Progenitor cell of endocrine pancreas (in vitro differentiated cells): ENCODE measurements at places on chromosomes 3 and 15.

GRCh38 chr15:97386940-97387339 lies 573.6 kb upstream of the ARRDC4 start:
- H3K27ac ChIP-seq = no peak overlapping the region
- no peak overlapping the region for H3K4me3 ChIP-seq
- H3K27me3 ChIP-seq = peaks cover 11% of the 10 kb centered on the region
- H3K36me3 ChIP-seq = no peaks in the 10 kb centered on the region

DNA sequence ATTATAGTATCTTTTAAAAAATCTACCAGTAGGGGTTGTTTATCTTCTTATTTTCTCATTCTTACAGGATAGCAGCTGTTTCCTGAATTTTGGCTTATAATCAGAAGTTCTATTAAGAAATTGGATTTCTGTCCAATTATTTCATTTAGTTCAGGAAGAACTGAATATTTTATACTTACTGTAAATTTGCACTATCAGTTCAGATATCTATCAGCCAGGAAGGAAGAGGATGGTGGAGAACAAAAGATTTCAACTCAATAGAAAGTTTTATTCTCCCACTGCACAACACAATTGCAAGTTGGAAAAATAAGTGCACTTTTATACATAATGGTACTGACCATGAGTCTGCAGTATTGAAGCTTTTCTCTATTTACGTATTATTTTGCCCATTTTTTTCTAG lies 400.9 kb downstream of the PLOD2 start:
- H3K36me3 ChIP-seq = no peaks in the 10 kb centered on the region
- H3K27me3 ChIP-seq = no peaks in the 10 kb centered on the region
- no peak overlapping the region for H3K4me3 ChIP-seq
- no peaks in the 10 kb centered on the region for H3K4me1 ChIP-seq

GRCh38 chr15:43505738-43506137 lies 11.7 kb upstream of the MAP1A start:
- no peaks in the 10 kb centered on the region for H3K36me3 ChIP-seq
- no peak overlapping the region for H3K4me3 ChIP-seq
- H3K27me3 ChIP-seq = no peaks in the 10 kb centered on the region
- no peak overlapping the region for H3K27ac ChIP-seq

DNA sequence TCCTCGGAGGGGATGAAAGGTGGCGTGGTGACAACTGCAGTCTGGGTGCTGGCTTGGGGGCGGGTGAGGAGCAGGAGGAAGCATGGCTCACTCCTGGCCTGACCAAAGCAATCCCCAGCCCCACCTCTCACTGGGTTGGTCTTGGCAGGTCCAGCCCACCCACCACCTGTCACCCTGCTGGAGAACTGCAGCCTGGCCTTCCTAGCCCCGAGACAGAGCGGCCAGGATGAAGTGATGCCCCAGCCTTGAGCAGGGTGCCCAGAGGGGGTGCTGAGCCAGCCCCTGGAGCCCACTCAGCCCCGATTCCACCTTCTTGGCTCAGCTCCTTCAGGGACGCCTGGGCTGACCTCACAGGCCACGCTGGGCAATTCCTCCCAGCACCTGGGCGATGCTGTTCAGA lies 89.9 kb downstream of the IQSEC1 start:
- H3K36me3 ChIP-seq = peaks cover 3% of the 10 kb centered on the region
- H3K4me3 ChIP-seq = no peak overlapping the region
- H3K27ac ChIP-seq = no peak overlapping the region
- peaks cover 6% of the 10 kb centered on the region for H3K4me1 ChIP-seq
- peaks cover 6% of the 10 kb centered on the region for H3K27me3 ChIP-seq
- DNase-seq = no peak

GRCh38 chr3:425079-425478 lies 228.5 kb downstream of the CHL1 start:
- H3K4me1 ChIP-seq = no peaks in the 10 kb centered on the region
- DNase-seq = no peak
- H3K4me3 ChIP-seq = no peak overlapping the region

- H3K27me3 ChIP-seq = no peaks in the 10 kb centered on the region
- H3K36me3 ChIP-seq = peaks cover 7% of the 10 kb centered on the region
- H3K27ac ChIP-seq = no peak overlapping the region
- H3K4me3 ChIP-seq = no peak overlapping the region
Observed at GRCh38 chr3:101266071-101266470, 54.3 kb downstream of the IMPG2 start.

- peaks cover 4% of the 10 kb centered on the region for H3K4me1 ChIP-seq
- no peak overlapping the region for H3K4me3 ChIP-seq
Observed at GRCh38 chr3:143150071-143150470, 30.5 kb downstream of the CHST2 start.

DNA sequence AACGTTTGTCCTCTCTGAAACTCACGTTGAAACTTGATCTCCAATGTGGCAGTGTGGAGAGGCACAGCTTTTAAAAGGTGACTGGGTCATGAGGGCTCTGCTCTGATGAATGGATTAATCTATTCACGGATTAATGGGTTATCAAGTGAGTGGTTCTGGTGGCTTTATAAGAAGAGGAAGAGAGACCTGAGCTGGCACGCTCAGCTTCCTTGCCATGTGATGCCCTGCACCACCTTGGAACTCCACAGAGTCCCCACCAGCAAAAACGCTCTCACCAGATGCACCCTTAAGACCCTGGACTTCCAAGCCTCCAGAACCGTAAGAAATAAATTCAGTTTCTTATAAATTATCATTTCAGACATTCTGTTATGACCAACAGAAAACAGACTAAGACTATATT lies 2.6 kb downstream of the PPP1R2 start:
- H3K4me1 ChIP-seq = peaks cover 17% of the 10 kb centered on the region
- no peak for DNase-seq
- H3K27me3 ChIP-seq = peaks cover 19% of the 10 kb centered on the region
- no peak overlapping the region for H3K27ac ChIP-seq

GRCh38 chr3:53526704-53527055 lies 32.3 kb downstream of the CACNA1D start:
- H3K36me3 ChIP-seq = no peaks in the 10 kb centered on the region
- no peak overlapping the region for H3K27ac ChIP-seq
- no peak for DNase-seq
- no peaks in the 10 kb centered on the region for H3K27me3 ChIP-seq
- no peak overlapping the region for H3K4me3 ChIP-seq

DNA sequence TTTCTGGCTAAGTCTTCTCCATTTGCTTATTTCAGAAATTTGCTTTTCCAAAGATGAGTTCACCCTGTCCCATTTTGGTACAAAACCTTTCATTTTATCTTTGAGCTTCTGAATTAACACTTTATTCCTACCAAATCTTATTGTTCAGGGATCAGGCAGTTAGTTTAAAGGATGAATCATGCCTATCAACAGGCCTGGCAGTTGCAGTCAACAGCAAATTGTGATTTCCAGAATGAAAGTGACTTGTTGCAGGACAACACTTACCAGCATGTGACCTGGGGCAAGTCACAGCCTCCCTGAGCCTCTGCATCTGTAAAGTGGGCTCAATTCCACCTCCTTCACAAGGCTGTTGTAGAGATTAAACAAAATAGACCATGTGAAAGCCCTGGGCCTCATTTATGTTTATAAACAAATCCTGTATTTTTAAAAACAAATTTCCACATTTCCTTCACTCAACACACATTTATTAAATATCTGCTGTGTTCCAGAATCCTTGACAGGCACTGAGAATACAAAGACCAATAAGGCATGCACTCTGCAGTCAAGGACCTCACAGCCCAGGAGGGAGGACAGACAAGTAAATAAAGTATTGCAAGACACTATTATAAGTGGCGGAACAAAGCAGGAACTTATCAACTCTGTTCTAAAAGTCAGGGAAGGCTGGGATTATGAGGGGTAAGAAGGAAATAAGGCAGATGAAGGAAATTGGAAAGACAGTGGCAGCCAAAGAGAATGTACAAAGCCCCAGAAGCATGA lies 359.1 kb upstream of the IL12A start:
- H3K27ac ChIP-seq = no peak overlapping the region
- no peaks in the 10 kb centered on the region for H3K27me3 ChIP-seq
- H3K4me1 ChIP-seq = peaks cover 4% of the 10 kb centered on the region

DNA sequence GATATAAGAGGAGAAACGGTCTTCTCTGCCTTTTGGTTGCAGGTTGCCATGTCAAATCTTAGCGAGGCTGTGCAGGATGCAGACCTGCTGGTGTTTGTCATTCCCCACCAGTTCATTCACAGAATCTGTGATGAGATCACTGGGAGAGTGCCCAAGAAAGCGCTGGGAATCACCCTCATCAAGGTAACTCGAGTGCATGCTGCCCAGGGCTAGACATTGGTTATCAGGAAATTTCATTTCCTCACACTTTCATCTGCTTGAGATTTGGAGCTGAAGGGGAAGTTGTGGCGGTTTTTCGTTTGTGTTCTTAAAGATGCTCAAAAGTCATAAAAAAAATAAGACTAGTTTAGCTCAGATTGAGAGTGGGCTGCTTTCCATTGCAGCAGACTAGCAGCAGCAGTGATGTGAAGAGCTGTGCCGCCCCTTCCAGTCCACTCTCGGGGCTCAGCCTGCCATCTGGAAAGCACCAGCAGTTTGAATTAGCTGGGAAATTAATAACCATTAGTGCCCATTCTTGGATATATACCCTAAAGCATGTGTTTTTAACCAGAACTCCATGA lies 32.2 kb downstream of the GPD1L start:
- no peak for DNase-seq
- no peaks in the 10 kb centered on the region for H3K4me1 ChIP-seq

- H3K36me3 ChIP-seq = no peaks in the 10 kb centered on the region
- DNase-seq = no peak
- no peak overlapping the region for H3K4me3 ChIP-seq
- no peaks in the 10 kb centered on the region for H3K27me3 ChIP-seq
- H3K27ac ChIP-seq = no peak overlapping the region
Observed at GRCh38 chr3:144312702-144313101, 341.1 kb downstream of the DIPK2A start.

- no peaks in the 10 kb centered on the region for H3K36me3 ChIP-seq
- no peak overlapping the region for H3K27ac ChIP-seq
- peaks cover 9% of the 10 kb centered on the region for H3K4me1 ChIP-seq
- DNase-seq = peak; percentile 20
Observed at GRCh38 chr3:75294124-75294523, 370.0 kb upstream of the FRG2C start.

DNA sequence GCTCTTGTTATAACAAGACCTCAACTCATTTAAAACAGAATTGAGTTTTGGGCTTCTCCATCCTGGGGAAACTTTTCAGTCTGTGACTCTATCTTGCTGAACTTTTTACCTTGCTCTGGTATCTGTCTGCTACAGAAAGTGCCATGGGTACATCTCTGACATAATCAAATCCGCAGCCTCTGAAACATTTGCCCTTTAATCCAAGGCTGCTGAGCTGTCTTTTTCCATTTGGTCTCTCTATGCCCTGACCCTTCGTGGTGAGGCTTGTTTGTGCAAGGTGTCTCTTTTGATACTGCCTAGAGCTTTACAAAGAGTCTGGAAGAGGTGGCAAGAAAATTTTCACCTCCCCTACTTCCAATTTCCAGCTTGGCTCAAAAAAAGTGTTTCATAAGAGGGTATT lies 11.3 kb downstream of the TMEM108 start:
- DNase-seq = no peak
- no peak overlapping the region for H3K27ac ChIP-seq
- no peaks in the 10 kb centered on the region for H3K36me3 ChIP-seq
- no peaks in the 10 kb centered on the region for H3K4me1 ChIP-seq

- H3K4me1 ChIP-seq = peaks cover 6% of the 10 kb centered on the region
- peaks cover 4% of the 10 kb centered on the region for H3K27me3 ChIP-seq
- peak overlapping the region; percentile 99 for H3K4me3 ChIP-seq
- no peak for DNase-seq
- H3K27ac ChIP-seq = peak overlapping the region; percentile 97
Observed at GRCh38 chr3:149752788-149753136, 473 bp upstream of the COMMD2 start.

DNA sequence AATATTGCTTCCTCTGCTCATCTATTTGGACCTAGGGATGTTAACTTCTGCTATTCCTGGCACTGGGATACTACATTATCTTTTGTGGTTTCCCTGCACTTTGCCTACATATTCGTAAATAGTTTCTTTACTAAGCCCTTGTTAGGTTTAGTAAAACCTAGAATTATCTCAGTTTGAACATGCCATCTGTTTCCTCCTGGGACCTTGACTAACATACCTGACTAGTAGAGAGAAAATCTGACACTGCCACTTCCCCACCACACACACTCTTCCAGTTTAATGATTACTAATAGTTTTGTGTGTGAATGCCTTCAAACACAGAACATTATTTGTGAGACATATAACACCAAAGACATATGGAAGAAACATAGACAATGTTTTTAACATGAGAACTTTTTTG lies 28.2 kb upstream of the SOX2 start:
- DNase-seq = no peak
- peaks cover 3% of the 10 kb centered on the region for H3K4me1 ChIP-seq
- no peak overlapping the region for H3K27ac ChIP-seq
- no peaks in the 10 kb centered on the region for H3K36me3 ChIP-seq
- H3K27me3 ChIP-seq = no peaks in the 10 kb centered on the region
- H3K4me3 ChIP-seq = no peak overlapping the region

DNA sequence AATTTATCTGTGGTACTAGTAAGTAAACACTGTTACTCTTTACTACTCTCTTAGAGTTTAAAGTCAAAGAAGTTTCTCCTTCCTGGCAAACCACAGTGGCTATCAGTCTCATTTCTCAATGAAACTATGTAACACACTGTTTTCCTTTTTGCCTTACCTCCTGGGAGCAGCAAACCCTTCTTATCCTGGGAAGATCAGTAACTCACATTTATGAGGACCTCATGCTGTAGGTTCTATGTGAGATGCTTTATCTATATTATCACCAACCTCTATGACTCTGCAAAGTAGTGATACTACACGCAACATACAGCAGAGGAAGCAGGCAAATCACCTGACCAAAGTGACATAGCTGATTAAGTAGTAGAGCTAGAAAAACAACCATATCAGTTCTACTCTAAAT lies 35.3 kb downstream of the PBRM1 start:
- H3K27me3 ChIP-seq = no peaks in the 10 kb centered on the region
- H3K4me3 ChIP-seq = no peak overlapping the region
- peaks cover 32% of the 10 kb centered on the region for H3K36me3 ChIP-seq
- no peaks in the 10 kb centered on the region for H3K4me1 ChIP-seq
- H3K27ac ChIP-seq = no peak overlapping the region

- H3K27ac ChIP-seq = no peak overlapping the region
- H3K4me3 ChIP-seq = no peak overlapping the region
- H3K27me3 ChIP-seq = no peaks in the 10 kb centered on the region
Observed at GRCh38 chr15:52151353-52151752, 38.8 kb upstream of the BCL2L10 start.

DNA sequence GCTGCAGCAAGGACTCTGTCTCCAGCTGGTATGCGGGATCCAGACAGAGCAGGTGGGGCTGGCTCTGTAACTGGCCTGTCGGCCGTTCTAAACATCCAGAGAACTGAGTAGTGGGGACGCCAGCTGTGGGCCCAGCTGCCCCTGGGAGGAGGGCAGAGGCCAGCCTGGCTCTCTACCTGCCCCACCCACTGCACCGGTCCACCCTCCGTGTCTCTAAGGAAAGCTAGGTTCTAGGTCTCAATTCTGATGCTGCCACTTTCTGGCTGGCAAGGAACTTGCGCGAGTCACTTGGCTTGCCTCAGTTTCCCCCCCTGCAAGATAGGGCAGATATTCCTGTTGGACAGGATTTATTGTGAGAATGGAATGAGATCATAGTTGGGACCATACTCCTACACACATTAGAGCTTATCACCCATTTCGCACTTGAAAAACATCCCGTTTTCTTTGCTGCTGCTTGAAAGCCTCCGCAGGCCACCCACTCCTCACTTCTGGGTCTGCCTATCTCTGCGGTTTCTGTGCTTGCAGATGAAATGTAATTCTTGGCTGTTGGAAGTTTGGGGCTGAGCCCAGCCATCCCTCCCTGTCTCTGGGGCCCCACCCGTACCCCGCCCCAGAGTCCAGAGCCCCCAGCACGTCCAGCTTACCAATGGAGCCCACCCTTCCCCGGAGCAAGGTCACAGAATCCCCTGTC lies 65.8 kb downstream of the IQSEC1 start:
- peaks cover 19% of the 10 kb centered on the region for H3K27me3 ChIP-seq
- H3K4me3 ChIP-seq = no peak overlapping the region
- no peaks in the 10 kb centered on the region for H3K36me3 ChIP-seq
- no peak for DNase-seq
- H3K27ac ChIP-seq = no peak overlapping the region
- peaks cover 8% of the 10 kb centered on the region for H3K4me1 ChIP-seq
